ENCODE measurements at places on chromosomes 6 and 20.

- DNase-seq = peak; percentile 40
These were observed 782 bp downstream of the MAP3K5 start for GRCh38 chr6:136791296-136792094.

DNA sequence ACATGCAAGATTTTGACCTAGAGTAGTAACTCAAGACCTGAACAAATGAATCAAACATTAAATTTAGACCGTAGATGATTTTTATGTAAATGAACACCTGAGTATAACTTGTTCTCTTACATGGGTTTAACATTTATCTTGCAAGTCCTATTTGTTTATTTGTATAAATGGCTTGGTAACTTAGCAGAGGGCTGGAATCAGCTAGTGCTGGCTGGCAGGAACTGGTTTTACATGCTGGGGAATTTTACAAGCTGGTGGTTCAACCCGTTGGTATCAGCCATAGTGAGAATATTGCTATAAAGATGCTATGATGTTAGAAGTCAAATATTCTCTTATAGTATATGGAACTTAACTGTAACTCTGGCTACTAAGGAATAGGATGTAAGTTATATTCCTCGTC lies 8.9 kb downstream of the SLC22A2 start:
- DNase-seq = no peak

DNA sequence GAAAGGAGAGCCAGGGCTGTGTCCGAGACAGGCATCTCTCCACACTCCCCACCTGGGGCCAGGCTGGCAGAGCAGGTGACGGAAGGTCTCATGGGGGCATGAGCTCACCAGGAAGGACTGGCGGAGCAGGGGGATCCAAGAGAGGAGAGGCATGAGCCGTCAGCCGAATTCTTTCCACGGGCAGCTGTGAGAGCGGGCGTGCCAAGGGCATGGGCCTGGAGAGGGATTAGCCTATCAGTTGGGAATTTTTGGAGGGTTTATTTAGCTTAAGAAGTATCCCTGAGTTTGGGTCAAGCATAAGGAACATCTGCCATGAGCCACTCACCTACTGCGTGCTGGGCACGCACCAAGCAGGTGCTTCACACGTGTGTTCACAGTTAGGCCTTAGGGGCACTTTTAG lies 60.2 kb upstream of the ZNFX1 start:
- no peak for DNase-seq

DNA sequence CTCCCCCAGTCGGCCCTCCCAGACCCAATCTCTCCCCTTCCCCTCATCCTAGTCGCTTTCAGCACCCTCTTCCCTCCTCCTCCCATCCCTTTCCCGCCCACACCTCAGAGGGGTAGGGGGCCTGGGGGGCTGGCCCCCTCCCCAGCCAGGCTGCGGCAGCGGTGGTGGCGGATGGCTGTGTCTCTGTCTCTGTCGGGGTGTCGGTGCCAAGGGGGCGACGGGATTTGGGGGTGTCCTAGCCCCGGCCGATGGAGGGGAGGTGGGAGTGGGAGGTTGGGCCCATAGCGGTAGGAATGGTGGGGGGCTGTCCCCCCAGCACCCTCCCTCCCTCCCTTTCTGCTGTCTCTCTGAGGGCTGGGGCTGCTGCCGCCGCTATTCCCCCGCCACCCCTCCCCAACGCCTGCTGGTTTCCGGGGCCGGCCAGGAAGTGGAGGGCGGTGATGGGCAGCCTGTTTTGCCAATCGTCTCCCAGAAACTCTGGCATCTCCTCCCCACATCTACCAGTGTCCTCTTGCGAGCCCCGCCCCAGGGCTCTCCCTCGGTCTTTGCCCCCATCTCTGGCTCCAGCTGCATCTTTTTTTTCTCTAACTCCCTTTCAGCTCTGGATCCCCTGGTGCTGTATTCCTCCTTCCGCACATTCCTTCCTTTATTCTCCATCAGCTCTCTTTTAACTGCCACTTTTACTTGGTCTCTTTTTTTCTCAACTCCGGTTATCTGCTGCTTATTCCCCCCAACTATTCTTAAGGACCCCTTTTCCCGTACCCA lies at the start of gene AGPAT1:
Gene AGPAT1 (minus strand): TSS at position 374 of the 765 bp plus-strand sequence. CDS start 4,588 bp downstream, outside the sequence.
- peak; percentile 95 for DNase-seq

DNA sequence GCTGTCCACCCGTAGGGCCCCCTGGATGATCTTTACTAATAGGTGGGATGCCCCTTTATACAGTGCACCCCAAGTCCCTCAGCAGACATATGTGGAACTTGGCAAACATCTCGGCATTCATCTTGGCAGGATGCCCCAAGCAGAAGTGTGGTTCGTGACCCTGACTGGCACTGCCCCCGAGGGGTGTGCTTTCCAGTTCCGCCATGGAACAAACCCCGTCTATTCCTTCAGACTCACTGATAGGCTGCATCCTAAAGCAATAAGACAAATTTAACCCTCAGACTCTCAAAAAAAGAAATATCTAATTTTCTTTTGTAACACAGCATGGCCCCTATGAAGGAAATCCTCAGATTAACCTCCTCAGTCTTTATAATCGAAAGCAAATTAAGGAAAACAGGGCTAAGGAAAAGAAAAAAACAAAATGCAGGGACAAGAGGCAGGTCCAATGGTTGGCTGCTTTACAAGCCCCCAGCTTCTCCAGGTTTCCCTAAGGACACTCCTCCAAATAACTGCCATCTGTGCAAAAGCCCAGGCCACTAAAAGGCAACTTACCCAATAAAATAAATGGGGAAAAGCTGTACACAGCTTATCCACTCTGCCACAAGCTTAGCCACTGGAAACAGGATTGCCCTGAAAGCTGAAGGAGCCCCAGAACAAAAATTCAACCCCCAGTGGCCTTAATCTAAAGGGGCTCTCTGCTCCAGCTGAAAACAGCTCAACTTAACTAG lies 30.5 kb upstream of the RIPK1 start:
- DNase-seq = no peak

DNA sequence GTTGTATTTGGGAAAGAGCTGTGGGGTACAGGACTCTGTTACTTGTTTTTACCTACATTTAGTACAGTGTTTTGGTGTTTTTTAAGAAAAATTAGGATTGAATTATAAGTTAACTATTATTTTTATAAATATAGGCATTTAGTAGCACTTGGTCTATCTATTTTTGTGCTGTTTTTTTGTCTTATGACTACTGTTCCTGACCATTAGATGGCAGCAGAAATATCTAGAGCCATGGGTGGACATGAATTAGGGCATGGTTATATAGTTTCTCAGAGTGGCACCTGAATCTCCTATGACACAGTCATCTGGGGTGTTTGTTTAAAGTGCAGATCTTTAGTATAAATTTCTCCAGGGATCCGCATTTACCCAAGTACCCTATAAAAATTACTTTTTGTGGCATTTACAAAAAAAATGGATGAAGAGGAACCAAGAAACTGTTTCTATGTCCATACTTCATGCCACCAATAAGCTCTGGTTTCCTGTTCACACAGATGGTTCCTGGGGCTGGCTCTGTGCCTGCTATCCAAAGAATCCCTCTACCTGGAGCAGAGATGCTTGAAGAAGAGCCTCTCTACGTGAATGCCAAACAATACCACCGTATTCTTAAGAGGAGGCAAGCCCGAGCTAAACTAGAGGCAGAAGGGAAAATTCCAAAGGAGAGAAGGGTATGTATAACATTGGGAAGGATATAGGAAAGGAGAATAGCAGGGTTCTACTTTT lies 19.8 kb downstream of the NFYA start:
- no peak for DNase-seq
